ENCODE measurements at places on chromosomes 1 and 21.

GRCh38 chr1:47927165-47927564, 70.0 kb downstream of the TRABD2B start:
- DNase-seq, result no peak

- DNase-seq, result no peak
Measured at GRCh38 chr1:230820568-230820967, 47.8 kb downstream of the C1orf198 start.

DNA sequence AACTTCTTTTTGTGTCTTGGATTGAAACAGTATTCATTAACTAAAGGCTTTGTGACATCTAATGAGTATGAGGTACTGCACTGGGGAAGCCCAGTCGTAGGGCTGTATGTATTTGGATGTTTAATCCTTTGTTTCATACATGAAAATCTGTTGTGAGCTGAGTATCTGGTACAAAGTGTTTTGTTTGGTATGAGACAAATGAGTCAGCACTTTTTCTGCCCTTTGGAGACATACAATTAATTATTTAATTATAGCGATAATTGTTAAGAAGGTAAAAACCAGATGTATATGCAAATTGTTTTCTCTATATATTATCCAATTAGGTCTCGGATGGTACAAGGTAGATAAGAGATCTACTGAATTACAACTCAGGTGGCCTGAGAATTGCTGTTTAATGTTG, 36.3 kb downstream of the MARK1 start:
- no peak for DNase-seq

GRCh38 chr1:77900687-77901293, 12.4 kb downstream of the NEXN start:
- DNase-seq, result peak; percentile 15

DNA sequence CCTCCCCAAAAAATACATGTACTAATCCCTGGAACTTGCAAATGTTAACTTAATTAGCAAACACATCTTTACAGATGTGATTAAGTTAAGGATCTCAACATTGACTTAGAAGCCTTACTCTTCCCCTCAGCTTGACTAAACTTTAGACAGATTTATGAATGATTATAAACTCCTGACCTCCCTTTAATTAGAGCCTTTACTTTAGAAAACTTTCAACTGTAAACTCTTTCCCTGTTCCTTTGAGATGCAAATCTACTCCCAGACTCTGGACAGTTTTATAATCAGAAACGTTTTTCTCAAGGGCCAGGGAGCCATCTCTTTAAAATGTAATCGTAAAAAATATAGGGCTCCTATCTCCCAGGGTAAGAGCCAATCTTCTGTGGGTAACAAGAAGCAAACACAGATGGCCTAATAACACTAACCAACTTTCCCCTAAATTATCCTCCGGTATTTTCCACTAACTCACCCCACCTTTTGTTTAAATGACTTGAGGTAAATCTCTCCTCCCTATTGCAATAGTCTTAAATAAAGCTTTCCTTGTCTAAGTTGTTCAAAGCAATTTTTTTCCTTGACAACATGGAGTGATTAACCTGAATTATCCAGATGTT, 284.1 kb downstream of the BRINP3 start:
- DNase-seq, result no peak

- DNase-seq, result no peak
Measured at GRCh38 chr1:29322861-29323585, 86.7 kb downstream of the PTPRU start.

DNA sequence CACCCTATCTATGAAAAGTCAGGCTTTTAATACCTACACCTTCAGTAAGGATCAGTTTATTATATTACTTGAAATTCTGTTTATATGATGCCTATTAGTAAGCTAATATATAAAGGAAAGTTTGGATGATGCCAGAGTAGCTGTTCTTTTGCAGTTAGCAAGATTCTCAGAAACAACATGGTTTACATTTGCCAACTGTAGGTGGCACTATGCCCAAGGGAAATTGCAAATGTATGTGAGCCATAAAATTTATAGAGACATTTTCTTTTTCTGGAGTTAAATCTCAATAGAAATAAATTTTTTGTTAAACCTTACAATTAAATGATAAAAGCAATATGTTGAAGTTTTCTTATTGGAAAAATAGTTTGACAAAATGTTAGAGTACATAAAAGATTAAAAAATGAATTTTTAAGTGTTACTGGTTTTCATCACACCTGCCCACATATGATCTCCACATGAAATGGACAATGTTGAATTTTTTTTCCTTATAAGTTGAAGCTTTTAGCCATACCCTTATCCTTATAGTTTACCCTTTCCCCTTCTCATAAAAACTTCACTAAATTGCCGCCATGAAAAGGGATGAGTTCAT, 32.1 kb upstream of the EPHX4 start:
- DNase-seq, result peak; percentile 40

DNA sequence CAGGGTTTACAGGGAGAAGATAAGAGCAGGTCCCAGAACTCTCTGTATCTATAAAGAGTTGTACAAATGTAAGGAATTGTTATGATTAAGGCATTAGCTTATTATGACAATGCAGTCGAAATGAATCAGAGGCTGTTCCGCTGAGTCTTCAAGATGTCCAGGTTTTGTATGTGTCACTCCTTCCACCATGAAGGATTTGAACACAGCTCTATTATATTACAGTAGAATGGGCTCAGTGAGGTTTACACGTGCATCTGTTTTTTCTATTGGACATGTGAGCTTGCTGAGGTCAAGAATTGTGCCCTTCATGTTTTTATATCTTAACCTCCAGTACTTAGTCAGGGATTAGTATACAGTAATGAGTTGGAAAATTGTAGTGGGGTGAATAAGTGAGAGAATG, 86.3 kb downstream of the MPZL1 start:
- DNase-seq, result no peak

DNA sequence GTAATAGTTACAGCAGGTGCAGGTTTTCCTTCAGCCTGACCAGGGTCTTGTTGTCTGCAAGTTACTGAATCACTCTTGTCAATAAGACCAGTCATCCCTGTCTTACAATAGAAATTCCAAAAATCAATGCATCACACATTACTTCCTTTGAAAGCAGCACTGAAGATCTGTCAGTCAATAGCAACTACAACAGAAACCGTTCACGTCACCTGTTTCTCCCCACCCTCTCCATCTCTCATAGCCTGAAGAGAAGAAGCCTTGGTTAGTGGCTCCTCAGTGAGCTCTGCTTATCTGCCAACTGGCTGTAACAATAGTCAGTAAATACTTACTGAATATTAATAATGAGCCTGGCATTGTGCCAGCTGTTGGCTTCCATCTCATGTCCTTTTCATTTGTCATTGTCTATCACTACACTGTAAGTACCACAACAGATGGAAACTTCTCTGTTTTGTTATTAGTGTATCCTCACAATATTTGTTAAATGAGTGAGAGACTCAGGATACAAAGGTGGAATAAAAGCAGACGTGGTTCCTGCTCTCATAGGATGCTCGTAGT, 195.2 kb downstream of the S1PR1 start:
- no peak for DNase-seq

DNA sequence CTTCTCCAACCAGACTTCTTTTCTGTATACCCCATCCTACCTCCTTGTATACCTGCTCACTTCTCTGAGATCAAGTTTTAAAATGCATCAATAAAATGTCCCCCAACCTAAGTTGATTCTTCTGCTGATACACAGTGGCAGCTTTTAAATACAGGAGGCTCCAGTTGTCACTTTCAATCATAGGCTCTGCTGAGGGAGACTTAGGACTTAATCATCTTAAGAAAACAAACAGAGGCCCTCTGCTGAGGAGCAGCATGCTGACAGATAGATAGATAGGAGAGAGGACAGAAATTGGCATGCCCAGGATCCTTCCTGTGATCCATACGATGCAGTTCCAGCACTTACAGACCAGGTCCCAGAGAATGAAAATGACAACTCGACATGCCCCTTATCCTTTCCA, 311.0 kb upstream of the PROX1 start:
- no peak for DNase-seq

- DNase-seq, result no peak
Measured at GRCh38 chr21:33133892-33134291, 64.0 kb downstream of the OLIG1 start.

DNA sequence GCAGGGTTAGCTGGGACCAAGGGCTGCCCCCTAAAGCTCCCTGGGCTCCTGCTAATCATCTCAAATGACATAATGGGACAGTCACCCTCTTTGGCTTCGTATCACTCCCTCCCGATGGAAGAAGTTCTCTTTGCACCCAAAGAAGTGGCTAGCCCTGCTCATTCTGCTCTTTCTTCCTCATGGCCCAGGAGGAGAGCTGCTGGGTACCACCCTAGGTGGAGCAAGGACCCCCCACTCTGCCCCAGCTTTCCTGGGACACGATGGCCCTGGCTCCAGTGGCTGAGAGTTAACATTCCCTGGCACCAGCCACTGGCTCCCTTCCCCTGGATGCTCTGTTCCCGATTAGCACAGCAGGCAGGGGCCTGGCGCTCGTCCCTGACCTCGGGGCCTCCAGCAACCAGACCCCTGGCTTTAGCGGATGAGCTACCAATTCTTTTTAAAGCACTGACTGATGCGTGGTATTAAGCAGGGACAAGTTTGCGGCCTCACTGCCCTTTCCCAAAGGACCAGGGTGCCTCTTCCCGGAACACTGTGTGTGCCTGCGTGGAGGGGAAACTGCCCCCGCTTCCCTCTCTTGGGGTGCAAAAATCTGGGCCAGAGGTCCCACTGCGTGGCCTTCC, 1.2 kb downstream of the MYOM3 start:
- DNase-seq, result no peak

GRCh38 chr1:207054491-207054890, 1.4 kb downstream of the PFKFB2 start:
- DNase-seq, result no peak

- DNase-seq, result no peak
Measured at GRCh38 chr1:198254521-198254920, 97.7 kb downstream of the NEK7 start.

GRCh38 chr1:81547261-81547911, 253.3 kb upstream of the ADGRL2 start:
- DNase-seq, result no peak

DNA sequence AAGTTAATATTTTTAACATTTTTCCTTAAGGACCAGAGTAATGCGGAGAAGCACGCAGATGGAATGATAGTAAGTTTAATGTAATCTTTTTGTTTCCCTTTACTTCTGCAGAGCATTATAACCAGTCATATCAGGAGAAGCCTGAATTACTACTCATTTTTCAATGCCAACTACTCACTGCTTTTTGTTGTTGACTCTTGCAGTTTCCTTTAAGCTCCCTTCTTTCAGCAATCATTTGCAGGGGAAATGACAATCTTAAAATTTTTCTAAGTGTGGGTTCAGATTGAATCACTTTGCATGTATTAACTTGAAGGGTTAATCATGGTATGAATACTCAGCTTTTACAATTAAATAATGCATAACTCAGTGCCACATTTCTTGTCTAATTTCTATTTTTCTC, 122.2 kb downstream of the NRDC start:
- DNase-seq, result no peak

Measured in endothelial cell (in vitro differentiated cells).